ENCODE measurements at places on chromosomes 11 and 22. TPM values are rescaled to one million over a fixed set of nuclear protein-coding genes. Genes with fewer than 3 reads are reported as not detected.

MMP13 gene
- 0.15 TPM for total RNA-seq

HEPN1 gene
- not detected for total RNA-seq

UBE4A gene
- total RNA-seq, result 57.9 TPM

SGSM1 gene
- total RNA-seq, result 1.6 TPM

PGA3 gene
- not detected for total RNA-seq

OSBP2 gene
- 4.7 TPM for total RNA-seq

UPB1 gene
- 0.10 TPM for total RNA-seq

OR8H1 gene
- not detected for total RNA-seq

B4GAT1 gene
- 29.3 TPM for total RNA-seq
